H9 (cell line): ENCODE measurements at places on chromosomes 12 and 14.
A peak's percentile ranks its signal among the peaks of the same experiment; 100 is the strongest.

GRCh38 chr12:114779647-114780046 lies 95.7 kb upstream of the TBX3 start:
- no peak overlapping the region for H3K4me3 ChIP-seq
- no peak overlapping the region for H3K27ac ChIP-seq
- no peaks in the 10 kb centered on the region for H3K27me3 ChIP-seq
- no peaks in the 10 kb centered on the region for H3K36me3 ChIP-seq
- no peak for DNase-seq
- no peaks in the 10 kb centered on the region; the same call in 1 of the 2 replicates for H3K4me1 ChIP-seq

- H3K4me3 ChIP-seq, result no peak overlapping the region
- H3K4me1 ChIP-seq, result 0 out of 2 replicates have a peak, but pooled peaks cover 4% of the 10 kb centered on the region
- H3K27me3 ChIP-seq, result peaks cover 4% of the 10 kb centered on the region; the same call in 1 of the 2 replicates
- DNase-seq, result no peak
- peaks cover 4% of the 10 kb centered on the region; the same call in 1 of the 3 replicates for H3K36me3 ChIP-seq
Measured at GRCh38 chr12:466039-466438, 6.3 kb downstream of the B4GALNT3 start.

DNA sequence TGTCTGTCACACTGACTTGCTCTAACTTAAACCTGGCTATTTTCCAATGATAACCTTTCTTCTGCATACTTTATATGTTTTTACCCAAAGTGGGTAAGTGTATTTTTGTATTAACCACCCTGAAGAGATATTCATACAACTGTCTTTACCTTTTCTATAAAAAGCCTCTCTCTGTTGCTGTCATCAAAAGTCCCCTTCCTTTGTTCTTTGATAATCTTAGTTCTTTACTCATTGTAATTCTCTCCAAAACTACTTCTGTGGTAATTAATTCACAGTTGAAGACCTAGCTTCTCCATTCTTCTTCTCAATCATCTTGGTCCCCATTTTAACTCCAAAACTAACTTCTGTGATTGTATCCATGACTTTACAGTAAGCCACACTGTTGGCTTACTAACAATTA lies 479.7 kb upstream of the MGAT4C start:
- H3K27me3 ChIP-seq, result no peaks in the 10 kb centered on the region
- H3K4me1 ChIP-seq, result no peaks in the 10 kb centered on the region
- no peak overlapping the region for H3K4me3 ChIP-seq

- no peak overlapping the region for H3K4me3 ChIP-seq
- H3K4me1 ChIP-seq, result no peaks in the 10 kb centered on the region
- H3K27ac ChIP-seq, result no peak overlapping the region
- peaks cover 2% of the 10 kb centered on the region; the same call in 1 of the 3 replicates for H3K36me3 ChIP-seq
- H3K27me3 ChIP-seq, result no peaks in the 10 kb centered on the region
Measured at GRCh38 chr12:42338280-42338679, 12.3 kb downstream of the PPHLN1 start.

- no peaks in the 10 kb centered on the region for H3K36me3 ChIP-seq
- no peak for DNase-seq
- no peak overlapping the region for H3K27ac ChIP-seq
Measured at GRCh38 chr14:61418746-61419145, 97.4 kb downstream of the PRKCH start.

- no peaks in the 10 kb centered on the region for H3K27me3 ChIP-seq
- no peaks in the 10 kb centered on the region for H3K36me3 ChIP-seq
- H3K4me1 ChIP-seq, result no peaks in the 10 kb centered on the region
- DNase-seq, result no peak
Measured at GRCh38 chr12:73863546-73863945, 674.1 kb upstream of the ATXN7L3B start.

DNA sequence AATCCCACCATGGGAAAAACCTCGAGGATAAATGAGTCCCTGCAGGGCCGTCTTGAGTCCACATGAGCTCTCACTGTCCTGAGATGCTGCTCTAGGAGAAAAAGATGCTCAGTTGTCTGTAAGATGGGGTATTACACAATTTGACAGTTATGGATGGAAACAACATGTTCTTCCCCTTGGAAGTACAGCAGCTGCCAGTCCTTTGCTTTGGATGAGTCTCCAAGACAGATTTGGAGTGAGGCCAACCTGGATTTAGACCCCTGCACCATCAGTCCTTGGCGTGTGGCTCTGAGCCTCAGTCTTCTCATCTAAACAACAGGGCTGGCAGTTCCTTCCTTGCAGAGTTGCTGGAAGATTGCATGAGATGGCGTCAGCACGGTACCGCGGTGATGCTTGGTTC lies 309.1 kb upstream of the FKBP4 start:
- H3K4me3 ChIP-seq, result no peak overlapping the region
- H3K4me1 ChIP-seq, result no peaks in the 10 kb centered on the region
- H3K27ac ChIP-seq, result no peak overlapping the region
- DNase-seq, result no peak
- no peaks in the 10 kb centered on the region for H3K27me3 ChIP-seq

DNA sequence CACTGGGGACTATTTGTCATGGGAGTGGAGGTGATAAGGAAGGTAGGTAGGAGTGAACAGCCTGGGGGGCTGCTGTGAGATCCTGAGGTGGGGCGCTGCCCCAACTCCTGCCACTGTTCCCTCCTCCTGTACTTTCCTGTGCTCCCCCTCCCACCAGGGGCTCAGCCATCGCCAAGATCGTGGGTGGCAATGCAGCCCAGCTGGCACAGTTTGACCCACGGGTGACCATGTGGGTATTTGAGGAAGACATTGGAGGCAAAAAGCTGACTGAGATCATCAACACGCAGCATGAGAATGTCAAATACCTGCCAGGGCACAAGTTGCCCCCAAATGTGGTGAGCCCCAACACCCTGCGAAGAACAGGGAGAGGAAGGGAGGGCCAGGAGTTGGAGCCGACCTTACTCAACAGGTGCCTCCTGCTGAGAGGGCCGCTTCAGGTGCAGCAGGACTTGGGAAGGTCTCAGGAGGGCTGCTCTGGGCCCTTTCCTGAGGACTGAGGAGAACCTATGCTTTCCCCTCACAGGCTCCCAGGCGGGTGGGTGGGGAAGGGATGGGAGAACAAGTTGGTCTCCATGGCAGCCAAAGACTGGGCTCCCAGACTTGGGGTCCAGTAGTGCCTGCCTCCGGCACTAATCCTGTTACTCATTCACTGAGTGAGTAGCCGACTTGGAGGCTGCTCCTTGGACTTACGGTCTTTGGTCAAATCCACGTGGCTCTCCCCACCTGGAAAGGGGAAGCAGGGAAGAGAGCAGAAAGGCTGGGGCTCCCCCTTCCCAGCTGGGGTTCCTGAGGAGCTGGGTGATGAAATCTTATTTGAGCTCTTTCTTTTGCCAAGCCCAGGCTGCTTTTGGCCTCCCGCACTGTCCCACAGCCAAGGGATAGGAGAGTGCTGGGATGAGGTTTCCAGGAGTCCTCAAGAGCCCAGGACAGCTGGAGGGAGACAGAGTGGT lies 884 bp downstream of the GPD1 start:
- no peaks in the 10 kb centered on the region; the same call in 1 of the 2 replicates for H3K4me1 ChIP-seq
- no peak overlapping the region for H3K27ac ChIP-seq
- no peak overlapping the region for H3K4me3 ChIP-seq
- no peaks in the 10 kb centered on the region for H3K27me3 ChIP-seq
- H3K36me3 ChIP-seq, result peaks cover 18% of the 10 kb centered on the region

- DNase-seq, result no peak
- H3K36me3 ChIP-seq, result no peaks in the 10 kb centered on the region
- no peak overlapping the region for H3K27ac ChIP-seq
- H3K27me3 ChIP-seq, result no peaks in the 10 kb centered on the region
- H3K4me3 ChIP-seq, result no peak overlapping the region
- no peaks in the 10 kb centered on the region for H3K4me1 ChIP-seq
Measured at GRCh38 chr12:75259143-75259542, 49.5 kb upstream of the KCNC2 start.

GRCh38 chr12:15045451-15045850 lies 72.6 kb downstream of the PDE6H start:
- no peak overlapping the region for H3K4me3 ChIP-seq
- no peaks in the 10 kb centered on the region for H3K4me1 ChIP-seq
- DNase-seq, result no peak
- H3K27me3 ChIP-seq, result no peaks in the 10 kb centered on the region

DNA sequence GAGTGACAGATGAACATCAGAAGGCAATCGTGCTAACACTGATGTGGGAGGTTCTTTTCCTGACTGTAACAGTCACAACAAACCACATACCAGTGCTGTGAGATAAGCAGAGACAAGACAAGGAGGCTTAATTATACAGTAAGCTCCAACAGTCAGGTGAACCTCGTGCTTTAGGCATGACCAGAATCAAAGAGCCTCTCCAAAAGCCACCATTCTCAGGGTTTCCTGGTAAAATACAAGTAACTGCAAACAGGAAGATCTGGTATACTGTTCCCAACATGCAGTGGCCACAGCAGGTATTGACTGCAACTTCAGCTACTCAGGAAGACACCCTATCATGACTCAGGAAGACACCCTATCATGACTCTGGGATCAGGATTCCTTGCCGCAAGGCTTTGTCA lies 47.3 kb upstream of the GTF2A1 start:
- H3K36me3 ChIP-seq, result no peaks in the 10 kb centered on the region
- H3K27me3 ChIP-seq, result no peaks in the 10 kb centered on the region
- H3K4me1 ChIP-seq, result peaks cover 3% of the 10 kb centered on the region
- H3K4me3 ChIP-seq, result no peak overlapping the region

DNA sequence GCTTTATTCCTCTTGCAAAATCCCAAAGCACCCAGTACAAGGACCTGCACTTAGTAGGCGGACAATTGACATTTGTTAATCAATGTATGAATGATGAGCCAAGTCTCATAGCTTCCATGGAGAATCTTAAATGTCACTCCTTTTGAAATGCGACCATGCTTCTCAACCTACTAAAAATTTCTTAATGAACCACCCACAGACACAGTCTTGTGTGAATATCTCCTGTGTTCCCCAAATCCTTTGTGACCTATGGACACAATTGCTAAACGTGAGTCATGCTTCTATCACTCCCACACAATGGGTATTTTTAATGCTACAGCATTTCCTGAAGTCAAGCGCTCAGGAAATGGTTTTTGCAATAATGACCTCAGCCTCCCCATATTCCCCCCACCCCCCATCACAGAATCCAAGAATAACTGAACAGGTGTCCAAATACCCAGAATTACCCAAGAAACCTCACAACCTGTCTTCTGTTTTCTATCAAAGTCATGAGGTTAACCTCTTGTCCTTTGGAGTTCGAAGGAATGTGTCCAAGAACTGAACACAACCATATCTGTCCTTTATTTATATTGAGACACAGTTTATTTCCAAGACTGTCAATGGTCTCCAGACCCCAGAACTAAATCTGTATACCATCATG lies 163.6 kb upstream of the PLEKHG7 start:
- H3K27ac ChIP-seq, result no peak overlapping the region
- no peaks in the 10 kb centered on the region; the same call in 1 of the 2 replicates for H3K4me1 ChIP-seq
- no peak overlapping the region for H3K4me3 ChIP-seq
- no peak for DNase-seq
- no peaks in the 10 kb centered on the region for H3K36me3 ChIP-seq

GRCh38 chr12:15049461-15050153 lies 76.8 kb downstream of the PDE6H start:
- H3K27me3 ChIP-seq, result no peaks in the 10 kb centered on the region
- H3K27ac ChIP-seq, result no peak overlapping the region
- no peak overlapping the region for H3K4me3 ChIP-seq
- H3K4me1 ChIP-seq, result no peaks in the 10 kb centered on the region

GRCh38 chr12:113443030-113443539 lies 20.9 kb downstream of the SDSL start:
- H3K4me1 ChIP-seq, result no peaks in the 10 kb centered on the region
- H3K27ac ChIP-seq, result no peak overlapping the region
- no peak for DNase-seq
- H3K27me3 ChIP-seq, result no peaks in the 10 kb centered on the region
- no peaks in the 10 kb centered on the region; the same call in 1 of the 3 replicates for H3K36me3 ChIP-seq

GRCh38 chr12:8057306-8057705 lies 8.9 kb downstream of the C3AR1 start:
- H3K27ac ChIP-seq, result no peak overlapping the region
- H3K36me3 ChIP-seq, result no peaks in the 10 kb centered on the region
- DNase-seq, result no peak
- H3K4me3 ChIP-seq, result no peak overlapping the region
- no peaks in the 10 kb centered on the region; the same call in 1 of the 2 replicates for H3K4me1 ChIP-seq

GRCh38 chr12:20585055-20585625 lies 110.0 kb upstream of the SLCO1C1 start:
- no peaks in the 10 kb centered on the region for H3K4me1 ChIP-seq
- no peaks in the 10 kb centered on the region for H3K27me3 ChIP-seq
- DNase-seq, result no peak
- no peak overlapping the region for H3K4me3 ChIP-seq
- H3K27ac ChIP-seq, result no peak overlapping the region

DNA sequence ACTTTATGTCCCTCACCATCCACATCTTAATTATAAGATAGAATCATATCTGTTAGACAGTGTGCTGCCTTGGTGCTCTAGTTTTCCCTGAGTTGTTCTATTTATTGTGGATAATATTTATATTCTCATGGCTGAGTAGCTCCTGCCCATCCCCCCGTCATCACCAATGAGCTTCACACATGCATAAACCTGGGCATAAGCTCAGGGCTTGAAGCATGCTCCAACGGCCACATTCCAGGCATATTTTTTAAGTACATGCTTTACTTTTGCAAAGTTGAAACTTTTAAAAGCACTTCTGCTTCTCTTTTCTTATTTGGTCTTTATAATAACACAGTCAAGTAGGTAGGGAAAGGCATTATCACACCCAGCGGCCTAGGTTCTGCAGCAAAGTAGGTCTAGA lies 3.4 kb upstream of the FBXO34 start:
- DNase-seq, result no peak
- no peaks in the 10 kb centered on the region for H3K4me1 ChIP-seq
- H3K4me3 ChIP-seq, result no peak overlapping the region
- H3K36me3 ChIP-seq, result no peaks in the 10 kb centered on the region

- no peaks in the 10 kb centered on the region for H3K27me3 ChIP-seq
- DNase-seq, result peak; percentile 41
- no peaks in the 10 kb centered on the region for H3K36me3 ChIP-seq
Measured at GRCh38 chr14:101072531-101072930, 169.0 kb upstream of the RTL1 start.

DNA sequence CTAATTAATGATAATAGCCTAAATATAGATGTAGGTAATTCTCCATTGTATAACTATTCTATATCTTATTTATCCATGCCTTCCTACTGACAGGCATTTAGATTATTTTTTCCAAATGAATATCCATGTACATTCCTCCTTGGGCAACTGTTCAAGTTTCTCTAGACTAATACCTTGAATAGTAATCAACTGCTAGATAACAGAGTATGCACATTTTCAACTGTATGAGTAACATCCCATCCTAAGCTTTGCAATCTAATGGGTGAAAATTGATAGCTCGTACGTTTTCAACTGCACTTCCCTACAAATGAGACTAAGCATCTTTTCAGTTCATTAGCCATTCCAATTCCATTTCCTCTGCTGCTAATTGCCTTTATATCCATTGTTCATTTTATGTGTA lies 37.0 kb downstream of the YAF2 start:
- no peaks in the 10 kb centered on the region for H3K27me3 ChIP-seq
- no peaks in the 10 kb centered on the region for H3K4me1 ChIP-seq
- H3K36me3 ChIP-seq, result no peaks in the 10 kb centered on the region
- no peak overlapping the region for H3K4me3 ChIP-seq
- no peak overlapping the region for H3K27ac ChIP-seq
- DNase-seq, result no peak

GRCh38 chr14:100375963-100376735 lies 53.0 kb downstream of the SLC25A47 start:
- no peaks in the 10 kb centered on the region for H3K27me3 ChIP-seq
- DNase-seq, result peak; percentile 97
- H3K27ac ChIP-seq, result peak within 1 kb of the TSS; percentile 81
- peaks cover 6% of the 10 kb centered on the region; the same call in 2 of the 3 replicates for H3K36me3 ChIP-seq
